ENCODE measurements at places on chromosomes 6 and 20.

DNA sequence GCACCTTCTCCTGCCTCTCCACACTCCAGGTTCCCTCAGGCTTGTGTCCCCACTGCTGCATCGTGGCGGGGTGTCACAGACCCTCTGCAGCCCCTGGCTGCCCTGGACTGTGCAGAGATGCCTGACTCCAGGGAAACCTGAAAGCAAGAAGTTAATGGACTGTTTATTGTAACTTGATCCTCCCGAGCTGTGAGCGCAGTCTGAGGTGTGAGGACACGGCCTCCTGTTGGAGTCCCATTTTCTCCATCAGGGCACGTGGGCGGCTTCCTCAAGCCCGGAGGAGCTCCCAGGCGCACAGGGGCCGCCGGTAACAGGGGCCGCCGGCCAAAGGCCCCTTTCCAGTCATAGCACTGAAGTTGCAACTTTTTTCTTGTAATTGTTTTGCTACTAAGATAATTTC, 16.9 kb downstream of the RBM38 start:
- no peak for DNase-seq

DNA sequence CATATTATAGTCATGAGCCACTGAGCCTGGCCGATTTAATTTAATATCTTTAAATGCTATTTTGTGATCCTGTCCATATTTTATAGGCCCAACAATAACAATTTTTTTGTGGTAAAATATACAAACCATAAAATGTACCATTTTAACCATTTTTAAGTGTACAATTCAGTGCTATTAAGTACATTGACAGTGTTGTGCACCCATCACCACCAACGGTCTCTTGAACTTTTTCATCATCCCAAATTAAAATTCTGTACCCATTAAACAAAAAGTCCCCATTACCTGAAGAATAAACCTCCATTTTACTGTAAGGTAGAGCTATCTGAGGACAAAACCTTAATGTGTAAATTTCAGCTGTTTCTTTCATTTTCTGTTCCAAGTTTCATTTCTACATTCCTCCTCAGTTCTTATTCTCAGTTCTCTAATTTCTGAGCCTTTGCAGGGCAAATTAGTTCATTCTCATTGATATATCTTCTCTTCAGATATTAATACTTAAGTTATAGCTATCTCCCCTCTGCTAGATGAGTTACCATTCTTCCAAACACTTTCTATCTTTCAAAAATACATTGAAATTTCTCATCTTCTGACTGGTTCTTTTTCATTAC, 10.3 kb downstream of the MTO1 start:
- no peak for DNase-seq

- DNase-seq: no peak
These were observed 50.4 kb downstream of the BANF2 start for GRCh38 chr20:17749978-17750721.

GRCh38 chr6:26187981-26188635, 100.9 kb downstream of the HFE start:
- DNase-seq: peak; percentile 20

DNA sequence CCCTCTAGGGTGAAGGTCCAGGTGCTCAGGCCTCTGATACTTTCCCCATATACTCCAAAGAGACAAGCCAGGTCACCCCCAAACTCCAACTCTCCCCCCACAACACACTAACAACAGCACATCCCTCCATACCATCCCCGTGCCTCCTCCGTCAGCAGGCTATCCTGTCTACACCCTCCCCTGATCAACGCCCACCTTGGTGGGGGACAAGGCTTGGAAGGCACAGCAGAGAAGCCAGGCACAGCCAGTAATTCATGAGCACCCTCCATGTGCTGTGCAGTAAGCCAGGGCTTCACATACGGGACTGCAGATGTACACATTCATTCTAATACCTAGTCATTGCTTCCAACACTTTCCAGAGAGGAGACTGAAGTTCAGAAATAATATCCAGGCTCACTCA, 57.6 kb downstream of the TRERF1 start:
- no peak for DNase-seq

DNA sequence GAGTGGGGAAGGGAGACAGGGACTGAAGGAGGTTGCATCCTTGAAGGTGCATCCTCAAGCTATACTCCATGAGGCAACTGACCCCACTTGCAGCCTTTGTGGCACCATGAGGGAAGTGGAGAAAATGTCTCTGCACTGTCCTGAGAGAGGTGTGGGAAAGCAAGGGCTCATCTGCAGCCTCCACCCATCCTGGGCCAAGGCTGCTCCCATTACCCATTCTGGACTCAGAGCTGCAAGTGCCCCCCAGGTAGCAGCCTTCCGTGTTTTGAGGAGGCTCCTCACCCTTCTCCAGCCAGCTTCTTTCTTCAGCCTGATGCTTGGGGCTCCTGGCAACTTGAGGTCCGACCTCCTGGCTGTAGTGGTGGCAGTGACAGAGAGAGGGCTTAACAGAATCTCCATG, 294.6 kb downstream of the CDH26 start:
- DNase-seq: no peak

DNA sequence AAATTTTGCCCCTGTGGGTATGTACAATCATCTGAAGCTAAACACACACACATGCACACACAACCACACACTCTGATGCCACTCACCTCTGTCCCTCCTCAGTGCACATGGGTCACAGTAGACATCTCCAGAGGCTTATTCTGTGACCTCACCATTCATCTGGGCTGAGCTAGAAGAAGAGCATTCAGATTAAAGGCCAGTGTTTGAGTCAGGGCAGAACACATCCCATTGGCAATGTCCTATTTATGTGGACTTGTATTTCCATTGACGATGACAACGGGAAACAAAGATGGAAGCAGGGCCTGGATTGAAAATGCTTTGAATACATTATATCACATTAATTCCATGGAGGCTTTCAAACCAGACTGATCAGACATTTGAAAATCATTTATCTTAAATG, 26.8 kb upstream of the SLC22A23 start:
- DNase-seq: no peak

Measured in Kasumi-1 (cell line).